ENCODE measurements at places on chromosomes 13 and 19.

DNA sequence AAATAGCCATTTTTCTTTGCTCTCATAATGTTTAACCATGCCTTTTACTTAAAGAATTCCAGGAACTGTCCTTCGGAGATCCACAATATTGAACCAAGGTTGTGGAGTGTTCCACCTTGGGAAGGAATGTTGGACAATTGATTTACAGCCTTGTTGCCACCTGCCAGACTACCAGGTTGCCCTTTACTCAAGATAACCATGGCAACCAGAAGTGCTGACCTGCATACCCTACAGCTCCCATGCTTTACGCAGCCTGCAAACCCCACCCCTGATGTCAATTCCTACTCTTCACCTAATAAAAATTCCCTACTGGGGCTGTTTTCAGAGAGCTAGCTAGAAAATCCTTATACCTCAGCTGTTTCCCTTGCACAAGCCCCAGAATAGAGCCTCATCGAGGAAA lies 151.0 kb upstream of the RXFP2 start:
- DNase-seq: no peak

- peak; percentile 54 for DNase-seq
Observed at GRCh38 chr13:52004511-52005170, 6.6 kb downstream of the ATP7B start.

GRCh38 chr19:49403404-49404187 lies 15.5 kb downstream of the KASH5 start:
- DNase-seq: peak; percentile 15

GRCh38 chr13:106612688-106613087 lies 44.8 kb upstream of the ARGLU1 start:
- DNase-seq: peak; percentile 22

GRCh38 chr19:36420961-36421748 lies 2.7 kb upstream of the ZFP82 start:
- DNase-seq: no peak

DNA sequence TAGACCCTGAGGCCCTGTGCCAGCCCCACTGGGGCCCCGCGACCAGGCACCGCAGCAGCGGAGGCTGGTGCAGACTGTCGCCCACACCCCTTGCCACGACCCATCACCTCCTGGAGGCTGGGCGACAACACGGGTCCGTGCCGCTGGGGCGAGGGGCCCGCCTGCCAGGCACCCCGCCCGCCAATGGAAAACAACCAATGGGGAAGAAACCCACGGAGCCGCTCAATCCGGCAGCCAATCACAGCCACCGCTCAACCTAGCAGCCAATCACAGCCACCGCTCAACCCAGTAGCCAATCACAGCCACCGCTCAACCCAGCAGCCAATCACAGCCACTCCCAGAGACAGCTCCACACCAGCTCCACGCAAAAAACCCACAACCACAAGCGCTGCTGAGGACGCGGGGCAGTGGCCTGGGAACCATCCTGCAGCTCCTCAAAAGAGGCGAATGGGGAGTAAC lies 29.7 kb downstream of the GPX4 start:
- no peak for DNase-seq

- DNase-seq: no peak
Observed at GRCh38 chr19:53518716-53519115, 19.2 kb upstream of the ZNF331 start.

Measured in pons (tissue), 1 donor.